ENCODE measurements at places on chromosomes 4 and X.

- DNase-seq = no peak
These were observed 124.9 kb downstream of the FRMPD4 start for GRCh38 chrX:12263211-12263610.

DNA sequence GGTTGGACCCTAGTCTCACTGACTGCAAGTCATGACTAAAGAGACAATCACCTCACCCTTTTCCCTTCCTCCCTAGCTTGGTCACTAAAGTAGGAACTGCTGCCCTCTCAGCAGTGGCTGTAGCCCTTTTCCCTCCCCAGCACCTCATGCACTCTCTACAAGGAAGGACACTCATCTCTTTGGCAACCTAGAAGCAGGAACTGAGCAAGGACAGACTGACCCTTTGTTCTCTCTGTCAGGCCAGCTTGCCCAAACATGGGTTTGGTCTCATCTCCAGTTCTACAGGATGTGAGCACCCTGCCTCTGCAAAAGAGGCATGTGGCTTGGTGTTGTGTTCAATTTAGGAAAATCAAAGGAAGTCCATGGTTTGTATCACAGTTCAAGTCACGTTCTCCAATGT is 15.8 kb downstream of the LEF1 start:
- DNase-seq = no peak

GRCh38 chr4:118917582-118917981 is 28.9 kb downstream of the SYNPO2 start:
- no peak for DNase-seq

GRCh38 chr4:186107947-186108346 is 3.4 kb downstream of the FAM149A start:
- no peak for DNase-seq

DNA sequence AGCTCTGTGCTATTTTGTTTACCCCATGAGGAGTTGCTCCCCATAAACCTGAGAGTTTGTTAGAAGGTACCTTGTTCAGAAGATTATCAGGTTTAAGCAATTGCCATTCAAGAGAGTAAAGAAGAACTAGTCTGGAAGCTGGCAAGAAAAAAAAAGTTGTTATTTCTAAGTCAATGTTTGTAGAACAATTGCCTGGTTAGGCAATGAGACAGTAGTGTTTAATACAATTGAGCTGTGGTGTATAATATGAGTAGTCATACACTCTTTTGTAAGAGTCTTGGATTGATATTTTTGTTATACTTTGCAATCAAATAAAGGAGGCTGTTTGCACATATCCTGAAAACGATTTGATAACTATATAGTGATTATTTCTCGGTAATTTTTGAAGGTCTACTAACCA is 44.7 kb downstream of the GALNT7 start:
- no peak for DNase-seq

DNA sequence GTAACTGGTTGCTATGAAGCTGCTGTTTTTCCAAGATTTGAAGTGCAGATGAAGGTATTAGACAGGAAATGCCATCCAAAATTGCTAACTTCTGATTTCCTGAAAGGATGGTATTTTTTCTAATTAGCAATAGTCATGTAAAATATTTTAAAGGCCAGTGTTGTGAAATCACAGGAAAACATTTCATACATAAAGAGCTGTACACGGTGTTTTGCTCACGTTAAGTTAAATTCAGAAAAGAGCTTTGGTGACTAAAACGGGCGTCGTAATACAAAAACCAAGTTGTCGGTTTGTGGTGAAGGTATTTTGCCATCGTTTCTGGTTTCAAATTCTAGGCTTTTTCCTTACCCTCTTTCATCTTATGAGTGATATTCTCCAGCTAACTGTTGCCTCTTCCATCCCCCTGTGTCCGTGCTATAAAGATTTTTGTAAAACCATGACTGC is 39.8 kb downstream of the AFF1 start:
- no peak for DNase-seq

DNA sequence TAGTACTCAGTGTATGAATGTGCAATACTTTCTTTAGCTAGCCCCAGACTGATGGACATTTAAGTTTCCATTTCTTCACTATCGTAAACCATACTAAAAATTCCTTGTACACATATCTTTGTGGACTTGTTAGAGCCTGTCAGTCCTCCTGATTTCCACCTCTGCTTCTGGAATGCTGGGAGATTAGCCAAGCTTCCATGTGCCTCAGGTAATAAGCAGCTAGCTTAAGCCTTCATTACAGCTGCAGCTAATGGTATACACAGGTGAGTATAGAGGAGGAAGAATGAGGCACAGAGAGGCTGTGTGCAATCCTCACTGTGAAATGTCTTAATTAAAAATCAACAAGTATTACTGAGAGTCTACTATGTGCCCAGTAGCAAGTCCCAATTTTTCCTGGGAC is 9.8 kb downstream of the SMIM9 start:
- no peak for DNase-seq

DNA sequence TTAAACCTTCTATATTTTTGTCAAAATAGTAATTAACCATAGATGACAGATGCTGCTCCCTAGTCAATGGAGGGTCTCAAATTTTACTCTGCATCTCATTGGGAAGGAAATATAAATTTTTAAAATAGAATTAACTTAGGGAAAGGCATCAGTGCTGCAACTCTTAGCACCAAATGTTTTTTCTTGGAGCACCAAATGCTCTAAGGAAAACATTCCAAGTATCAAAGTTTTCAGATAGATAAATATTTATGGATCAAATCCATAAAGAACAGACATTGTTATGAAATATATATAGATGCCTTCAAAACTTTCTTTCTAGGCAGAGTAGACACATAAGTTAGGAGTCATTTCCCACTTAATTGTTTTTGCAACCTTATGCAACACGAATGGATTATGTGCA is 168.7 kb downstream of the ANTXR2 start:
- no peak for DNase-seq

DNA sequence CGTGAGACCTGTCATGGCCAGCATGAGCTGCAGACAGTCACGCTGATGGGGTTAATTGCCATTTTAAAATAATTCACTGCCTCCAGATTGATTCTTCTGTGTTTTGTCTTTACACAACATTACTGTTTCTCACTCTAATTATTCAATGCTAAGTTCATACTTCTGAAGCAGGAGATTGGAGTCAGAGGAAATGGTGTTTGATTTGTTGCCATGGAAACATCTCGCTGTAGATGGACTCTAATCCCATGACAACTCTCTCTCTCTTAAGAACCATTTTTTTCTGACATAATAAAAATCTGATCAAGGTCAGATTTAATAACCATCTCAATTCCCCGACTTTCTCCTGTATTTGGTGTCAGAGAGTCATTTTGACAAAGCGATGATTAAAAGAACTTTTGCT is 209.0 kb downstream of the IDS start:
- no peak for DNase-seq

DNA sequence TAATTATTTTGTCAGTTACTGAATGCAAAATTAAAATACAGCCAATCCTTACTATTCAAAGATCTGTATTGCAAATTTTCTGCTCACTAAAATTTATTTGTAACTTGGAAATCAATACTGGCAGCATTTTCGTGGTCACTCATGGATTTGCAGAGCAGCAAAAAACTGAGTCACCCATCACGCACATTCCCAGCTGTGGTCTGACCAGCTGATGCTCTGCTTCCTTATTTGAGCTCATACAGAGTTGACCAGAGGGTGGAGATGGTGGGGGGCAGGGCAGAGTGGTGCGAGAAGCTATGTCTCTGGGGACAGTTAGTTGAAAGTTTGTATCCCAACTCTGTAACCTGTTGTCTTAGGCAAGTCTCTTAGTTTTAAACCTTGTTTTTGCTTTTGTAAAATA is 214.8 kb downstream of the SPCS3 start:
- no peak for DNase-seq

- DNase-seq = no peak
These were observed 2144.7 kb downstream of the PCDH7 start for GRCh38 chr4:32864713-32865351.

- DNase-seq = no peak
These were observed 3.7 kb downstream of the IL13RA2 start for GRCh38 chrX:115013705-115014104.

- DNase-seq = no peak
These were observed 336.4 kb upstream of the RASGEF1B start for GRCh38 chr4:81808011-81808672.

GRCh38 chr4:125517831-125518230 is 203.1 kb downstream of the FAT4 start:
- DNase-seq = no peak

DNA sequence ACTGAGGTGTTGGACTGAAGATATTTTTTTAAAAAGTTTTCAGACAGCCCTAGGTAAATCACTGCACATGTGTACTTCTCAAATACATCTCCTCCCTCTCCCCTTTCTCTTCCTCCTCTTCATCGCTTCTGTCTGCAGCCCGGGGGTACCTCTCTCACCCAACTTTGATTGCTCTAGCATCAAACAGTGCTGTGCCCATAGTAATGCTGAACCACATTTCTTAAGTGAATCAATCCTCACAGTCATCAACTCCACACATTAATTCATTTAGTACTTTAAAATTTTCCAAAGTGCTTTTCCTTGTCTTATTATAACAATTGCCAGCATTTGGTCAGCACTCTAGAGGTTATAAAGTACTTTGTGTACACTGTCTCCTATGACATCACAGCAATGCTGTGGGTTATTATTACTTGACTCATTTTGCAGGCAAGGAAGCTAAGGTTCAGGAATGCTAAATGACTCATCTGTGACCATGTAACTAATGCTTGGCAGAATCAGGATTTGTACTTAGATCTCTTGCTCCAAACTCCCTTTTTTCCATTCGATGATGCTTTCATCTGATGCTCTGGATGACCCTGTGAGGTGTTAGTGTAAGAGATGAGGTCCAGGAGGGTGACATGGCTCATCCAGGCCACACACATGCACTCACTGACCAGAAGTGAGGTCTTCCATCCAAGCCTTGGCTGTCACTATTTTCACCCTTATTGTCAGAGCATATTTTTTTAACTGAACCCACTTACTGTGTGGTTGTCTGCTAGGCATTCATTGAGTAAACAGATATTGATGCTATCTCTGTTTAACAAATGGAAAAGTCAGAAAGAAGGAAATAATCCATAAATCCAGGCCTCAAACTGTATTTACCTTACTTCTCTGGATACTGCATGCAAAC is 58.8 kb downstream of the RHOH start:
- DNase-seq = no peak

DNA sequence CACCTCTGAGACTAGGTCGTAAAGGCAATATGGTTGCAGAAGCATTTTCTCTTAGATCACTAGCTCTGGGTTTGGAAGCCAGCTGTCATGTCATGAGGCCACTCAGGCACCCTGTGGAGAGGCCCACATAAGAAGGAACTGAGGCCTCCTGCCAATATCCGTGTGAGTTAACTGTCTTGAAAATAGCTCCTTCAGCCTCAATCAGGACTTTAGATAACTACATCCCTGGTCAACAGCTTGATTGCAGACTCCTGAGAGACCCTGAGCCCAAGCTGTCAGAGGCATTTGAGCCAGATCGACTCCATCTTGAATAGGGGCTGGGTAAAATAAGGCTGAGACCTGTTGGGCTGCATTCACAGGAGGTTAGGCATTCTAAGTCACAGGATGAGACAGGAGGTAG is 15.1 kb upstream of the REPS2 start:
- no peak for DNase-seq

- DNase-seq = no peak
These were observed 1574.7 kb downstream of the STIM2 start for GRCh38 chr4:28435314-28435713.

GRCh38 chr4:184122631-184123408 is 94.9 kb downstream of the ENPP6 start:
- DNase-seq = no peak

DNA sequence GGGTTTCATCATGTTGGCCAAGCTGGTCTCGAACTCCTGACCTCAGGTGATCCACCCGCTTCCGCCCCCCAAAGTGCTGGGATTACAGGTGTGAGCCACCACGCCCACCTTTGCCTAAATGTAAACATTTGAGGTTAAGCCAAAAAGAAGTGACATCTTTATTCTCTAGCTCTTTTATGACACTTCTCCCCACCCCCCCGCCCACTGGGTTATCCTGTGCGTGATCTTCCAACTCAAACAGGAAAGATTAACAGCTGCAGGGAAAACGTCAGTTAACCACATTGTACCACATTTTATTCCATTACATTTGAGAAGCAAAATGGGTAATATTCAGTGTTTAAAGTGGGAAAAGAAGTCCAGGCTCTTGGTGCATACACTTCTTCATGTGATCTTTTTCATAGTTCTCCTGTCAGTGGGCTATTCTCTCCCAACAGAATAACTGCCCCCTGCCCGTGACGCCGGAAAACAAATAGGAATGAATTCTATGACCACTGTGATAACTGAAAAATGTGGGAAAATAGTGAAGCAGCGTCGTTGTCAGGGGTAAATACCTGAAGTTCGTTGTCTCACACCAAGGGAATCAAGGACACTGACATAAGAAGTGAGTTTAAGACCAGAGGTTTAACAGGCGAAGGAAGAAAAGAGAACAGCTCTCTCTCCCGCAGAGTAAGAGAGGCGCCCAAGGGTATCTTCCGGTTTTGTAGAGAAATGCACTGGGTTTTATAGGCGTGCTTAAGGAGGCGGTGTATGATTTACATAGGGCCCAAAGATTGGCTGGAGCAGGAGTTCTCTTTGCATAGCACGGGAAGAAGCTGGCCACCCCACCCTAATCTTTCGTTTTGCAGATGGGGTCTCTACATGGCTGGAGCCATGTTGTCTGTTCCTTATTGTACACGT is 9.7 kb upstream of the SRD5A3 start:
- DNase-seq = no peak

GRCh38 chr4:76689145-76689817 is 208.7 kb downstream of the SOWAHB start:
- peak; percentile 11 for DNase-seq

GRCh38 chr4:41878170-41878969 is 56.9 kb upstream of the TMEM33 start:
- no peak for DNase-seq

- no peak for DNase-seq
These were observed 163.3 kb upstream of the SLC7A11 start for GRCh38 chr4:138405466-138405891.

DNA sequence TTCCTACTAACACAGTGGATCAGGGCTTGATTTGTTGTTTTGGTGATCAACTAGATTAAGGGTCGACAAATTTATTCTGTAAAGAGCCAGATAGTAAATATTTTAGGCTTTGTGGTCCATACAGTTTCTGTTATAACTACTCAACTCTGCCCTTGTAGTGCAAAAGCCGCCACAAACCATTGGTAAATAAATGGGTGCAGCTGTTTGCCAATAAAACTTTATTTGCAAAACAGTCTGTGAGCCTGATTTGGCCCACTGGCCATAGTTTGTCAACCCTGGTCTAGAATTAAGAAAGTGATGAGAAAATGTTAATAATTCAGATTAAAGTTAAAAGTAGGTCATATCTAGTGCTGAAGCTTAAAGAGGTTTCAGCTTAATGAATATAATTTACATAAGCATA is 84.0 kb upstream of the TRIM2 start:
- DNase-seq = no peak

DNA sequence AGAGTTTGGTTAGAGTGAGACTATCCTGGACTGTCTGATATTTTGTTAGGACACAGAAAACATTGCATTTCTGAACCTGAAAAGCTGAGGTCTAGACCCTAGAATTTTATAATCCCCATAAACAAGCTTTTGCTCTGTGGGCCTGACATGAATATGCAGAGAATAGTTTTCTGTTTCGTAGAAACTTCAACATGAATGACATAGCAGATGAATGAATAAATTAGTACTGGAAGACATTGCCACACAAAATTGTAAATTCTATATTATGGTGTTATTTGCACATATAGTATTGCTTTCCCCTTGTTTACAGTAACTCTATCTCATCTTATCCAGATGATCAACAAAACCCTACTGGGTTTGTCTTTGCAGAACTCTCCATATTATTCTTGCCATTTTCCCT is 54.9 kb upstream of the MAML3 start:
- no peak for DNase-seq
